Aorta (tissue), 5 donors: ENCODE measurements at places on chromosomes 5 and 9.
A peak's percentile ranks its signal among the peaks of the same experiment; 100 is the strongest.

DNA sequence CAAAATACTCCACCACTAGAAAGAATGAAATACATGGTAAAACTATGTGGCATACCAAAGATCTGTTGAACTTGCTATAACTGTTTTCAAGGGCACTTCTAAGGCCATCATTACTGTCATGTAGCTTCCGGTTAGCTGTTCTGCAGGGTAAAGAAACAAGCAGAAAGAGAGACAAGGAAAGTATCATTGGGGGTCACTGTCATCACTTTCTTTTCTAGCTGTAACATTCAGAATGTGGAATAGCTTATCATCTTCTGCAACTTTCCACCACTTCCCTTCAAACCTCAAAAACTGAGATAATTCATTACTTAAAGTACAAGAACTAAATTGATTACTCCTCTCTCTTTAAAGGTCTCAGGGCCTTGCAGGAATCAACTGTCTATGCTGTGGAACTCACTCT lies 57.6 kb downstream of the RASEF start:
- DNase-seq: no peak

GRCh38 chr5:179302499-179303185 lies 42.6 kb downstream of the ADAMTS2 start:
- DNase-seq: peak; percentile 57

DNA sequence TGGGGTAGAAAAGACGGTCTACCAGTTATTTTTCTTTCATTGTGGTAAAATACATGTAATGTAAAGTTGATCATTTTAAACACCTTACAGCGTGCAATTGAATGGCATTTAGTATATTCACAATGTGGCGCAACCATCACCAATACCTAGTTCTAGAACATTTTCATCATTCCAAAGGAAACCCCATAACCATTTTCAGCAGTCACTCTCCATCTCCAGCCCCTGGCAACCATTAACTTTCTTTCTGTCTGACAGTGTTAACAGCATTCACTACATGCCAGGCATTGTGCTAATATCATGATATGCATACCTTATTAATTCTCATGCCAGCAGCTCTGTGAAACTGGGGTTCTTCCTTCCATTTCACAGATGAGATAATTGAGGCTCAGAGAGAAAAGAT lies 32.0 kb downstream of the PTGS1 start:
- DNase-seq: no peak

DNA sequence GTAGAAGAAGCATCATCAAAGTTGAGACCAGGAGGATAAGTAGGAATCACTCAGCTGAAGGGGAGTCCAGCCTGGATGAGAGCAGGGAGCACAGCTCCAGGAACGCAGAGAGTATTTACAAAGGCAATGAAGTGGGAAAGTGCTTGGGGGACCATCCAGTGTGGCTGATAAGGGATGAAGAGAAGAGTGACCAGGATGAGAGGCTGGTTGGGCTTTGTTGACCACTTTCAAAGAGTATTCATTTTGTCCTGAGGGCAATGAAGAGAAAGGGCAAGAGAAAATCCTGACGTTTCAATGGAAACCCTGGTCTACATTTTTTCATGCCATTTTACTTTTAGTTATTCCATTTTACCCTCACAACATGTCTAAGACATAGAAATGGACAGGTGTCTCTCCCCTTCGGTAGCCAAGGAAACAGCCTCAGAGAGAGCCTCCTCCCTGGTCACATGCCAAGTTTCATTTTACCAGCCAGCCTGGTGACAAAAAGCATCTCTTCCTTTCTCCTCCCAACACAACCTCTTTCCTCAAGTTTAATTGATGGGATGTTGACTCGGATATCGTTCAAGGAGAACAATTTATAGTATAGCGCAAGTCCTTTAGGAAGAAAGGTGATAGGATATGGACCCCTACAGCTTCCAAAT lies 492.7 kb upstream of the CLINT1 start:
- DNase-seq: no peak

DNA sequence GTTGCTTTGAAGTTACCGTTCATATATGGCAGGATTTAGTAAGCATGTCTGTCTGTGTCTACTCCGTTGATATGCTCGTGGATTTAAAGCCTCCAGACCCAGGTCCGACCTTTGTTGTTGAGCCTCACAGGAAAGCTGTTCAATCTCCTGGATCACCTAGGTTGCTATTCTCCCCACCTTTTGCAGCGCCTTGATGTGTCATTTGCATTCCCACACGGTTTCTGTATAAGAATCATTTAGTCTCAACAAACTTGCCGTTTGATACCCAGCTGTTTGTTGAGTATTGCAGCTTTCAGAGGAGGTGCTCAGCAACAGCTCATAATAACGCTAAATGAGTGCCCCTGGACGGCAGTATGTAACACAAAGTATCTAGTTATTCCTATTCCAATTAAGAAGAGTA lies 1.2 kb upstream of the ADGRV1 start:
- DNase-seq: no peak

DNA sequence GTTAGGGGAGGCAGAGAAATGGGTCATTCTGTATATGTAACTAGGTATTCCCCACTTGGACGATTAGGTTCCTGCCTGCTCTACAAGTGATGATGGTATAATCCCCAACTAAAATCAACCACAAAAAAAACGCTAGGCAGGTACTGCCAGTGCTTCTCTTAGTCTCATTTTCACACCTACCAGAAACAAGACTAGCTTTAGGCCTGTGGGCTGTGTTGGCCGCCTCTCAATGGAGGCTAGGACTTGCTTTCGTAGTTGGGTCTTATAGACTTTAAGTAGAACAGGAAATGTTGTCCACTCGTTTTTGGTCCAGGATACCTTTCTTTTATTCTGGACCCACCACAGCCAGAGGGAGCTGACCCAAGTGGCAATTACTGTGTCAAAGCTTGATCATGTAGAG lies 111.8 kb downstream of the UNC13B start:
- DNase-seq: no peak

DNA sequence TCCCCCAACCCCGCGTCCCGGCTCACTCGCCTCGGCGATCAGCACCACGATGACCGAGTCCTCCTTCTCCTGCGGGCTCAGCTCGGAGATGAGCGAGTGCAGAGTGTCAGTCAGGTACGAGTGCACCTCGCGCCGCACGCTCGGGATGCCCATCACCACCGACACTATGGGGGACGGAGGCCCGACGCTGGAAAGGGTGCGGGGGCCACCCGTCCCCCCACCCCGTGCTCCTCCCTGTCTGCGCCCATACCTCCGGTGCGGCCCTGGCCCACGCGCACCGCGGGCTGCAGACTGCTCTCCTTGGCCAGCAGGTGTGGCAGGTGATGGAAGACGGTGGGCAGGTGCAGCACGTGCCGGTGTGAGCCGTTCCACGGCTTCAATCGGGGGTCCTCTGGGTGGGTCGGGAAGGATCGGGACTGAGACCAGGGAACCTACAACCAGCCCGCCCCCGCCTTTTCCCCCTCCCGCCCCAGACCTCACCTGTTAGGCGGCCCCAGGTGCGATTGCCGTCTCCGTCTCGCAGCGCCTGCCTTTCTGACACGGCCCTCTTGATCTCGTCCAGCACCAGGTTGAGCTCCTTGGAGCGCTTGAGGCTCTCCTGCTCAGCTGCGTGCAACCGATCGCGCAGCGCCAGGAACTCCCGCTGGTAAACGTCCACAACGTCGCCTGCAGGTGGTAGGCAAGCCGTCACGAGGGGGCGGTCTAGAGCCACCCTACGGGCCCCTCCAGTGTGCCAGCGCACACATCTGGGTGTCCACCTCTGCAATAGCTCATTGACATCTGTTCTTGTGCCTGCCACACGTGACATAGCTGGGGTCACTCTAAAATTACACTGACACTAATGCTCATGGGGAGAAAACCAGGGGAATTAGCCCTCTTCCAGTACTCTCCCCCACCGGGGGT lies 5.1 kb downstream of the MGAT4B start:
- peak; percentile 93 for DNase-seq

GRCh38 chr9:136564379-136564988 lies 18.6 kb upstream of the NOTCH1 start:
- DNase-seq: peak; percentile 88

- peak; percentile 86 for DNase-seq
Measured at GRCh38 chr9:129726322-129727160, 26.3 kb downstream of the PTGES start.

- DNase-seq: no peak
Measured at GRCh38 chr9:92185096-92185495, 69.9 kb upstream of the SPTLC1 start.

GRCh38 chr5:132302413-132302812 lies 8.2 kb downstream of the SLC22A4 start:
- no peak for DNase-seq

- DNase-seq: no peak
Measured at GRCh38 chr9:7811677-7812076, 12.1 kb upstream of the DMAC1 start.

GRCh38 chr5:141649056-141649688 lies 2.0 kb downstream of the FCHSD1 start:
- DNase-seq: no peak

GRCh38 chr5:14879393-14879792 lies 7.8 kb upstream of the ANKH start:
- no peak for DNase-seq

- no peak for DNase-seq
Measured at GRCh38 chr5:31731710-31732301, 92.9 kb downstream of the PDZD2 start.

- DNase-seq: no peak
Measured at GRCh38 chr5:172410662-172411483, 43.5 kb downstream of the SH3PXD2B start.

- DNase-seq: no peak
Measured at GRCh38 chr9:131661568-131662288, 78.1 kb downstream of the RAPGEF1 start.

- peak; percentile 75 for DNase-seq
Measured at GRCh38 chr5:160188141-160189015, 40.9 kb upstream of the FABP6 start.

- no peak for DNase-seq
Measured at GRCh38 chr5:111813537-111813936, 56.5 kb upstream of the NREP start.

- no peak for DNase-seq
Measured at GRCh38 chr5:68522863-68523262, 307.3 kb downstream of the PIK3R1 start.

DNA sequence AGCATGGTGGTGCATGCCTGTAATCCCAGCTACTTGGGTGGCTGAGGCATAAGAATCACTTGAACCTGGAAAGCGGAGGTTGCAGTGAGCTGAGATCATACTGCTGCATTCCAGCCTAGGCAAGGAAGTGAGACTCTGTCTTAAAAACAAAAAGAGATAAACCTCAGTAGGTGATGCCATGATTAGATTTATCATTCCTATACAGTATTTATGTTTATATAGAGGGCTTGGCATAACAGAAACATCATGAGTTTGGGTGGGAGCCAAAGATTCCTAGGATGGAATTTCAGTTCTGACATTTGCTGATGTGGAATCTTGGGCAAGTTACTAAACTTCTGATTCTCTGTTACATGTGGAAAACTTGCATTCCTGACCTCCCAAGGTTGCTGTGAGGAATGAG lies 22.3 kb downstream of the RFK start:
- no peak for DNase-seq

DNA sequence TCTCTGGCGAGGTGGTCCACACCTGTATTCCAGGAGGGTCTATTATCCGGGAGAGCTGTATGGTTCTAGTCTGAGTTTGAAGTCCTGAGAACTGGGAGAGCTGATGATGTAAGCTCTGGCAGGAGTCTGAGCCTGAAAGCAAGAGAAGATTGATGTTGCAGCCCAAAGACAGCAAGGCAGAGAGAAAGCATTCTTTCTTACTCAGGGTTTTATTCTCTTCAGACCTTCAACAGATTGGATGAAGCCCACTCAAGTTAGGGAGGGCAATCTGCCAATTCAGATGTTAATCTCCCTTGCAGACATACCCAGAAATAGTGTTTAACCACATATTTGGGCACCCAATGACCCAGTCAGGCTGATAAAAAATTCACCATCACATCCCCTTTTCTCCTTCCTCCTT lies 159.1 kb downstream of the CCDC171 start:
- DNase-seq: no peak

DNA sequence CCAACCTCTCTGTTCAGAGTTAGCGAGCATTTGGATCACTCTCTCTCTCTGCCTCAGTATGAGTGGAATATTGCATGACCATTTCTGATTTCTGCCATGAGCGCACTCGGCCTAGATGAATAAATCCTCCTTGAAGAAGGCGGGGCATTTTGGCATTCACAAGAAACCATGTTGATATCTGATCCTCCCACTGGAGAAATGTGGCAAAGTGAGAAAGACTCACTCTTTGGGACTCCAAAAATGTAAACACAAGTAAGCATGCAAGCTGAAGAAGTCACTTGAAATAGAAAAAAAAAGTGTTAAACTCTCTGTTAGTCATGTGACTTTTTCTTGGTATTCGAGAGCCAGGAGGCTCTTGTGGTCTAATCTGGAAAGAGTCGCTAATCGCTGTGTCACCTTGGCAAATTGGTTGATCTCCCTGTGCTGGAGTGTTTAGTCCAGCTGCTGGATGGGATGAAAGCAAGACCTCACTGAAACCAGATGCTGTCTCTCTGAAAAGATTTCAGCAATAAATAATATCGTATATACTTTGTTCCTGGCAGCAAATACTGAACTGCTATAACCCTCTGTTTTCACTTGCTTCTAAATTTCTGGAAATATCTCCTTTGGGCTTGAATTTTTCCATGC lies 95.5 kb downstream of the GHR start:
- no peak for DNase-seq

GRCh38 chr9:137278061-137278701 lies 655 bp downstream of the TOR4A start:
- peak; percentile 80 for DNase-seq

DNA sequence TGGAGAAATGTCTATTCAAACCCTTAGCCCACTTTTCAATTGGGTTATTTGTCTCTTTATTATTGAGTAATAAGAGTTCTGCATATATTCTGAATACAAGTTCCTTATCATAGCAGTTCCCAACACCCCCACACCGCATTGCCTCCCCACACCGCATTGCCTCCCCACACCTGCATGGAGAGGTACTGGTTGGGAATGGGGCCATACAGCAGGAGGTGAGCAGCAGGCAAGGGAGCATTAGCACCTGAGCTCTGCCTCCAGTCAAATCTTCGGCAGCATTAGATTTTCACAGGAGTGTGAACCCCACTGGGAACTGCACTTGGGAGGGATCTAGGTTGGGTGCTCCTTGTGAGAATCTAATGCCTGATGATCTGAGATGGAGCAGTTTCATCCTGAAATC lies 10.6 kb upstream of the SAP30L start:
- DNase-seq: no peak

DNA sequence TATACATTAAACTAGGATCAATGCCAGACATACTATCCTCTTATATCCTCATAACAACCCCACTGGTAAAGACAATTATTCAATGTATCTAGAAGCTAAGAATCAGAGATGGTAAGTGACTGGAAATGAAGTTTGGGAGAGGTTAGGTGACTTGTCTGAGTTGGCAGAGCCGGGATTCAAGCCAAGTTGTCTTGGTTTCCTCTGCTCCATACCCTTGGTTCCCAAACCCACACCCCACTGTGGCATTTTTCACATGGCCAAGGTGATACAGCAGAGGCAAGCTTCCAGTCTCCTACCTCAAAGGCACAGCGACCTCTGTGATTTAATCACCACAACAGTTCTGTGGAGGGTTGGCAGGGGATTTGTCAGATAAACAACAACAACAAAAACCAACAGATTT lies 34.7 kb upstream of the ADRB2 start:
- no peak for DNase-seq
